Stimulated activated CD4-positive, alpha-beta T cell treated with anti-CD3 and anti-CD28 coated beads, TNF-alpha, amount 100 ng/mL, for 24 hours (primary cell): ENCODE measurements at places on chromosomes 12 and 14.

- DNase-seq: no peak
These were observed 291.3 kb downstream of the SLC16A7 start for GRCh38 chr12:59887178-59887577.

DNA sequence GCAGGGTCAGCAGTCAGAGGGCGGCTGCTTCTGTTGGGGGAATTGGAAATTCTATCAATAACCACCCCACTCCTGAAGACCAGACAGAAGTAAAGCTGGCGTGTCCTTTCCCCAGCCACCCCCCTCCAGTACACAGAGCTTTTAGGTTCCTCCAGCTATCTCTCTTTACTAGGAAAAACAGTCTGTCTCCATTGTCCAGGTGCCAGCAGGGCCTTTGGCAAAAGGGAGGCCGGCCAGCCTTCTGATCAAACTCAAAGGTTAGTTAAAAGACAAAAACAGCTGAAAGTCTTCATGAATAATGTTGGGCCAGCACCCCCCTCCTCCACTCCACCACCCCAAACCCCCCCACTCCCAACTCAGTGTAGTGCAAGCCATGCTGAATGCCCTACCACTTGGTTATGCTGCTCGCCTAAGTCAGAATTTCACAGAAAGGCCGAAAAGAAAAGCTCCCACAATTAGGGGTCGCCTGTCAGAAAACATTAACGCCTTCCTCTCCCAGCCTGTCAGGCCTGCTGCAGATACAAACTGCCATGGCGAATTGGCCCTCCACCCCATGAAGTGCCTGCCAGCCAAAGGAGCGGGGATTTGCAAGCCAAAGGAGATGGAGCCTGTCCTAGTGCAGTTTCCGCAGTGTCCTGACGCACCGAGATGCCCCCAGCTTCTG lies 8.9 kb downstream of the ASCL1 start:
- no peak for DNase-seq

DNA sequence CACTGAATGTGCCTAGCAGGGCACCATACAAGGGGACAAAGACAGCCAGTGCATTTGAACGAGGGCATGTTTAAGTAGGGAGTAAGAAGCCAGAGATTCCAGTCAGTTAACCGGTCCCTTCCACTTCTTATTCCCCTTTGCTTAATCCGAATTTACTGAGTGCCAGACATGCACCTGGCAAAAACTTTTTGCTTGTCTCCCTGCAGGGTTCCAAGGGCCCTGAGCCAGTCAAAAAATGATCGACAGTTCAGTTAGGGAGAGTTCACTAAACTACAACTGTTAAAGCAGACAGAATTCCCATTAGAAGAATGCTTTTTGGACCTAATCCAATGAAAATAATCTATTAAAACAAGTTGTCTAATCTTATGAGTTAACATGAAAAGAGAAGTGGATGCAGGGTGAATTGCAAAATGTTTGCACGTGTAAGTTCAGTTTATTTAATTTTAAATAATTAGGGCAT lies 193.8 kb downstream of the TMTC2 start:
- no peak for DNase-seq

- no peak for DNase-seq
These were observed 380.0 kb downstream of the ATP23 start for GRCh38 chr12:58321414-58321813.

DNA sequence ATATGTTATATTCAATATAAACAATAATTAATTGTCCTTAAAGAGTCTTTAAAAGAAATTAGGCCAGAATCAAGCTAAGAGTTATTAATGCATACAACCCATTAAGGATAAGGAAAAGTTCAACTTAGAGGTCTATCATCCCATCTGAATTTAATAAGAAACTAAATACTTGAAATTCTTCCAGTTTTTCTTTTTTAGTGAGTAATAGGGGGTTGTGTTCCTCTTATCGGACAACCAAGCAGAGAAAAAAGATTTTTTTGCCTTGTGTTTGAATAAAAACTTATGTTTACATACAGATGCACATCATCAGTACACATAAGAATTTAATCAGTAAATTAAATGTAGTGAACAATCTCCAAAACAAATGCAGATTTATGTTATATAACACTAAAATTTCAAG lies 32.5 kb downstream of the PAWR start:
- DNase-seq: no peak

- DNase-seq: no peak
These were observed 1.6 kb upstream of the HDAC7 start for GRCh38 chr12:47821346-47821706.

GRCh38 chr14:92322516-92322915 lies 449 bp upstream of the SLC24A4 start:
- DNase-seq: no peak

- peak; percentile 43 for DNase-seq
These were observed 31.0 kb upstream of the LGALS3 start for GRCh38 chr14:55097881-55098560.

GRCh38 chr12:131571827-131572226 lies 139.1 kb upstream of the SFSWAP start:
- no peak for DNase-seq

DNA sequence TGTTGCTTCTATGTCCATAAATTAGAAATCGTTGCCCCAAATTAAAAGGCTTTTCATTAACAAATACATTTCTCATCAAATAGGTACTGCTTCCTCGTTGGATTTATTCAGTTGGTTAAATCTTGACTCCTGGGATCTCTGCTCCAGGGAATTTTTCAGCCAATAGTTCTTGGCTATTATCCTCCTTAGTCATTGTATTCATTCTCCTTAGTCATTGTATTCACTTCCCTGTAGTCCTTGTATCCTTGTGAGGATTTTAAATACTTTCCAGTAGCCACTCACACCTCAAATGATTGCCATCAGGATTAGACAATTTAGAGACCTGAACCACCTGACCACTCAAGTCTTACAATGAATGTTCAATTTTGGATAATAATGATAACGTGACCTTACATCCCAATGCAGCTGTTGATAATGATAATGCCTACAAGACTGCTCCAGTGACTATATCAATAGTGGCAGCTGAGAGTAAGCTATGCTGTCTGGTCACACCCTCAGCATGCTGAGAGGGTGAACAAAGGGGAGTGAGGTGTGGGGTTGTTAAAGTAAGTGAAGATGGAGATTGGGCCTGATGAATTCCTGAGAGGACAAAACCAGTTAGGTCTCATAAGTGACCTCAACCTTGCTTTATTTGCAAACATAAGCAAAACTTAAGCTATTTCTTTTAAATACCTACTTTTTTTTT lies 193.7 kb upstream of the RTL1 start:
- no peak for DNase-seq

DNA sequence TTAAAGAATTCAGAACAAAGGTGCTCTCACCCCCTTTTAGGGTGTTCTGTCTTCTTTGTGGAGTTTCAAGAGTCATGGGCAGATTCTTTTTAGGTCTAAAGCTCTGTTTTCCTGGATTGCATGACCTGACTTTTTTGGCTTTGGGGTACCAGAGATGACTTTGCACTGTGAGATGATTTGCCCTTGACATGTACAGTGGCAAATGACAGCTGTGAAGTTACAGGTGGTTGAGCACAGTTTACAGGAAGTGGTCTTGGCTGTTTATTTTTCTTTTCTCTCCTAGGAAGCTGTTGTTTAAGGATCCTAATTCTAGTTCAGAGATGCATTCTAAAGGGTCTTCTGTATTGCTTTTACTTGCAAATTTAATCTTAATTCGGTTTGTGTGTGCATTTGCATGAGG lies 83.8 kb upstream of the METAP2 start:
- DNase-seq: no peak

GRCh38 chr14:32075672-32076277 lies 1.3 kb upstream of the ARHGAP5 start:
- no peak for DNase-seq

DNA sequence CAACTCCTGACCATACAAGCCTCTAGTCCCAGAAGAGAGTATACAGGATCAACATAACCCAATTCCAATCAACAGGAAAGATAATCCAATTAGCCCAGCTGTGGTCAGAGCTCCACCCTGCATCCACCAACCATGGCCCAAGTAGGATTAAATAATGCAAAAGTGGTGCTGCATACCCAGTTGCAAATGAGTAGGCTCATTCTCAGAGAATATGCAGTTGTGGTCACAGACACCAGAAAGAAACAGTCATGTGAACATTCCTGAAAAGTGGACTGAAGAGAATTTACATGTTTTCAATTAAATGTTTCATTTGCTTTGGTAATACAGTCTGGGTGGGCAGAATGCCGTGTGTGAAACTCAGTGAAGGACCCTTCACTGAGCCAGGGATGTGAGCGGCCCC lies 167.2 kb upstream of the BMP4 start:
- DNase-seq: no peak

- no peak for DNase-seq
These were observed 63.4 kb downstream of the ITPR2 start for GRCh38 chr12:26769611-26770010.

DNA sequence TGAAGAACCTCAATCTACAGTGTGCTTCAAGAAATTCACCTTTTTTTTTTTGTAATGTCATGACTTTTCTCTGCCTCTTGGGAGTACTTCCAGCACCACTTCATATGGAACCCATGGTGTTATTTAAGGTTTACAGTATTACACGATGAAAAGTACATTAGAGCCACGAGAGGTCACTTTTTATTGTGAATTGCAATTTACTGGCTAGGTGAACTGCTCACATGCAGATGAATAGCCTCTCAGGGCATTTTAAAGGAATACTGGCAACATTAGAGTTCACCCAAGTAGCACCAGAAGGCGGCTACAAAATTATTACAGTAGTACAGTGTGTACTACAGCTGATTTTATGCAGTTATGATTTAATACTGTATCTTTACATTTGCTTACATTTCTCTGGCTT lies 99.1 kb upstream of the PPP4R3A start:
- no peak for DNase-seq

- no peak for DNase-seq
These were observed 78.0 kb downstream of the SRGAP1 start for GRCh38 chr12:63922474-63922873.

- no peak for DNase-seq
These were observed 27.8 kb downstream of the AACS start for GRCh38 chr12:125092872-125093680.

DNA sequence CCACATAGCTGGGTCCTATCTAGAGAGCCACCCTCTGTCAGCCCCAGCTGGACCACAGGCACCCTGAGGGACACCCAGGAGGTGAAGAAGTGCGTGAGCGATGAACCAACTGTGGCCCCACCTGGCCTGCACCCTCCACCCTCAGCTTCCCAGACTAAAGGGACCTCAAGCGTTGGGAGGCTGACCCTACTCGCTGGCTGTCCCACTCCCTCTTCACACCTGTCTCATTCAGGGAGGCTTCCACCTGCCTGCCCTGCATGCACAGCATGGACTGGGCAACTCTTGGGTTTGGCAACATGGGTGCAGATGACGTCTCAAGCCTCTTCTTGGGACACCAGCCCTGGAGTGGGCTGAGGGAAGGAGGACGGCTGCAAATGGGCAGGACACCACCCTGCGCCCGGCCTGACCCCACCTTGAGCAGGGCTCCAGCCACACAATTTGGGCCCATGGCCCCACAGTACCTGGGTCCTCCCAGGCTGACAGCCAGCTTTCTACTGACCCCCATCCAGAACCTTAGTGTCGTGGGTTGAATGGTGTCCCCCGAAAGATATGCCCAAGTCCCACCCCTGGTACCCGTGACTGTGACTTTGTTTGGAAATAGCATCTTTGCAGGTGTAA lies 2.1 kb downstream of the TMEM179 start:
- DNase-seq: no peak
